NCI-H1092 treated with DMSO at 0.1 percent for 48 hours (cell line): ENCODE measurements at places on chromosomes 7 and 10.

DNA sequence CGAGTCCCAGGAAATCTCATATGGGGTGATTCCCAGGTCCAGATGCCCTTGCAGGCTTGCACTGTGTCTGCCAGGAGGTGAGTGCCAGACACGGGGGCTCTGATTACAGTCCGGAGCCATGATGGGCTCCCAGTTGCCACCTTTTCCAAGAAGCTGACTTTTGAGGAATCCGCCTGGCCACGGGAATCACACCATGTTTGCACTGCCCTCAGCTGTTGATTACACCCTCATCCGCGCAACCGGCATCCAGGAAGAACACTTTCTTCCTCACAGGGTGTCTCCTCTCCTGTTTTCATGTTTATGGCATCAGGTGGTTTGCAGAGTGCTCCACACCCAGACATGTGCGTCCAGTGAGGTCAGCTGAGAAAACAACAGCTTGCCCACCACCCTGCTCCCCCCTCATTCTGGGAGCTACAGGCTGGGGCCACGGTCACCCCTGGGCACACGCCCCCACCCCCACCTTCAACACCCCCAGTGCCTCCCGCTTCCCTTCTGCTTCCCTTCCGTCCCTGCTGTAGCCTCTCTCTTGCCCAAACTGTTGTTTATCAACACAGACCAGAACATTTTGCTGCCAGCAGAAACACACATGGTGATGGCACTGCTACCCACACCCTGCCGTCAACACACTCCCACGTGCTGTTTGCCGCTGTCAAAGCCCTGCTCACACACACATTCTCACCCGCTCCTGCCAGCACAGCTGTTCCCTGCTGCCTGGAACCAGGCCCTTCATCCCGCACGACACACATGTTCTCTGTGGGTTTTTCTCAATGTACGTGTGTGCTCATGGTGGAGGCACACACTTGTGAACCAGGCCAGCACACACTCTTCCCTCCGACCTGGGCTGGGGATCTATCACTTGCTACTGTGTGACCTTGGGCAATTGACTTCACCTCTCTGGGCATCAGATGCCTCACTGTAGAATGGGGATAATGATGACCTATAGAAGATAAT, 35.8 kb downstream of the DDIT4 start:
- DNase-seq, result no peak

GRCh38 chr10:112446855-112447619, at the start of the genes VTI1A and ZDHHC6:
TSS of gene VTI1A (plus strand) at chr10:112447215. CDS start at chr10:112447374, 159 bp downstream.
TSS of gene ZDHHC6 (minus strand) at chr10:112446914. CDS start at chr10:112445436, 1,478 bp downstream.
- DNase-seq, result peak; percentile 71

DNA sequence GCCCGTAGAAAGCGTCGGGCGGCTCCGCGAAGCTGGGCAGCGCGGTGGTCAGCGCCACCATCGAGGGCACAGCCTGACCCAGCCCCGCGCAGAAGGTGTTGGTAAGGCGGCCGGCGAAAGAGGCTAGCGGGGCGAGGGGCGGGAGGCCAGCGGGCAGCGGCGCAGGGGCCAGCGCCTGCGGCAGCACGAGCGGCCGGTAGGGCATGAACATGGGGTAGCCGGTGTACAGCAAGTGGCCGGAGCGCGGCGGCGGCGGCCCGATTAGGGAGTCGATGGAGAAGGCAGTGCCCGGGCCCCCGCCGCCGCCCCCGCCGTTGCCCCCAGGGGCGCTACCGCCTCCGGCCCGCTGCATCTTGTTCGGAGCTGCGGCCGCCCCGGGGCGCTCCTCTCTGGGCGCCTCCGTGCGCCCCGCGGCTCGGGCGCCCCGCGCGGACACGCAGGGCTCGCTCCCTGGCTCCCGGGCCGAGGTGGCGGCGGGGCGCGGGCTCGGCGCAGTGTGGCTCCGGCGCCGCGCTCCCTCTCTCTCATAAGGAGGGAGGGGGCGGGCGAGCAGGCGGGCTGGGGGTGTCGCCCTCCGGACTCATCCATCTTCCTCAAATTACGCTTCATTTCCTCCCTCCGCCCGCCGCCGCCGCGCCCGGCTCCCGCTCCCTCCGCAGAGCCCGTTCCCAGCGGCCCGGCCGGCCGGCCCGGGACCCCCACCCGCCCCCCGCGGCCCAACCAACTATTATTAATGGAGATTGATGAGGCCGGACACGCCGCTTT, at the start of gene GBX1:
GBX1 (minus strand) TSS at position 498 of the 765 bp plus-strand sequence; CDS start at position 352, 146 bp downstream.
- no peak for DNase-seq

DNA sequence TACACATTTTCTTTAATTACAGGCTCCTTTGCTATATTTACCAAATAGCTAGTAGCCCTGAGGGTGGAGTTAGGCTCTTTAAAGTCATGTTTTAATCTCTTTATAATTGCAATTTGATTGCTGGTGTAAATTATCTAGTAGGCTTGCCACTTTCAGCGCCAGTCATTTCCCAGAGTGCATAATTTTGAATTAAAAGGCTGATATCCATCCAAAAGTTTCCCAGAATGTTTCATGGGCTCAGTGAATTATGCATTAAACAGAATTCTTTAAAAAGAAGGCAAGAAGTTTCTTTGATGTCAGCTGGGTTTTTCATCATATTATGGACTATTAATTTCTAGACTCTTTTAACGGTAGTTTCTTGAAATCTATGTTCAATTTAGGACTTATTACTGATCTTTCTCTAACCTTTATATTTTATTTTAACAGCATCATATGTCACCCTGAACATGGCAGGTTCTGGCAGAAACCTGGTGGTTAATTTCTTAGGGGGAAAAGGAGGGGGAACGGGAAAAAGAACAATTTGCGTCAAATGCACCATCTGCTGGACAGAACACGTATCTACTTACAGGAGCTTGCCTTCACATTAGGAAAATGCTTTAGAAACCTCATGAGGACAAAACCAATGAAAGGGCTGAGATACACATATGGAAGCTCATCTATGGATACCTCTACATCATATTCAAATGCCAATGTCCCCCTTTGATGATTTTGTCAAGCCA, 171.1 kb downstream of the GRM3 start:
- peak; percentile 79 for DNase-seq
